ENCODE measurements at places on chromosomes 11 and 22.

DNA sequence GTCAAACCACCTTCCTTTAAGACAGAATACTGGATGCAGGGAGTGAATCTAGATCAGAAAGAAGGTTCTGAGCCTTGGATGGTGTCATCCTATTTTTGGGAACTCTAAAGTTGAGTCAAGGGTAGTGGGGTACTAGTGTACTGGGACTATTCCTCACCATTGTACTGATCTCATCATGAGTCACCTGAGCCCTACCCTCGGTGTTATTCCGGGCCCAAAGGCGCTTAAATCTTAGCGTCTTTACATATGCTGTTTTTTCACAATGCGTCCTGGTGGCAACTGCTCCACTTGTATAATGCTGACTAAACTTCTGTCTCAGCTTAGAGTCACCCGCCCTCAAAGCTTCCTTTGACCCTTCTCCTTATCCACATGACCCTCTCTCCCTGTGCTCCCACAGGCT, 25.3 kb upstream of the PATE1 start:
- DNase-seq: no peak

DNA sequence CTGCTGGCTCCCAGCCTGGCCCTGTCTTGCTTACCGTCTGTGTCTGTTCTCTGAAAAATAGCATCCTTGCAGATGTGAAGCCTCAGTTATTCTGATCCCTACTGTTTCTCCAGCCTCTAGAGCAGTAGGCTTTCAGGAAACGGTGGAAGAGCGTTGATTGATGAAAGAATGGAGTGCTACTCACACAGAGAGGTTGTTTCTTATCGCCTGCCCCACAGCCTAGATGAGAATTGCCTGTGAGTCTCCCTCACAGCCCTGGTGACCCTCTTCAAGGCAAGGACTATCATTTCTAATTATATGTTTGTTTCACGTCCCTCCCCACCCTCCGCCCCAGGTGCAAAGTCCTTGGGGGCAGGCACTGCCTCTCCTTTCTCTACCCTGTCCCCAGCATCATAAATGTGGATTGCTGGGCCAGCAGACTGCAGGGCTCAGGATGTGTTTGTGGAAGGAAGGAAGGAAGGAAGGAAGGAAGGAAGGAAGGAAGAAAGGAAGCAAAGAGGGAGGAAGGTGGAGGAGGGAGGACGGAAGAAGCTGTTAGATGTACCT, 575.3 kb upstream of the B3GAT1 start:
- DNase-seq: no peak

DNA sequence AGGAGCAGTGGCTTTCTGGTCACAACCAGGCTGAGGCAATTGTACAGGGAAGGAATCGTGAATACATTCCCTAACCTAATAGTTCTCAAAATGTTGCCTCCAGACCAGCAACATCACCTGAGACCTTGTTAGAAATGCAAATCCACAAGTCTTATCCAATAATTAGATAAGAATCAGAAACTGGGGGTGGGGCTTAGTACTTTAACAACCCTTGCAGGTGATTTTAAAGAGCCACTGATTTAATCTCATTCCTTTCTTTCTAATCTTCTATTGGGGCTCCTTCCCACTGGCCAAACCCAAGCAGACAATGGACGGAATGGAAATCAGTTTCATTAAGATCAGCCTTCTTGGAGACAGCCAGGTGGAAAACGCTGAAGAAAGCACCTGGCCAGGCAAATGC, 142.4 kb upstream of the DDI1 start:
- DNase-seq: no peak

GRCh38 chr22:37639771-37640590, 512 bp downstream of the SH3BP1 start:
- DNase-seq: peak; percentile 68

DNA sequence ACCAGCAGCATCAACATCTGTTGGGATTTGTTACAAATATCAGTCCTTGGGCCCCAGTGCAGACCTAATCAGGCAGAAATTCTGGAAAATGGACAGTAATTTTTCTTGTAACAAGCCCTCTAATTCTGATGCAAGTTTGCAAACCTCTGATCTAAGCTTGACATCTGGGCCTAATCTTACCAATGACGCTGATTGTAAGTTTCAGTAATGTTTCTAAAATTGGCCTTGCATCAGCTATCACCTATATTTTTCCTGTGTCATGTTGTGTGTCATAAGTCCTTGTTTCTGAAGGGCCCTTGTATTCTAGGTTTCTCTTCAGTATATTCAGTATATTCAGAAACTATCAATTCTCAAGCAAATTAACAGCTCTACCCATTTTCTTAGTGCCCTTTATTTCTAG, 36.4 kb downstream of the ZNF215 start:
- no peak for DNase-seq

- no peak for DNase-seq
These were observed 15.7 kb downstream of the SLN start for GRCh38 chr11:107696140-107696539.

DNA sequence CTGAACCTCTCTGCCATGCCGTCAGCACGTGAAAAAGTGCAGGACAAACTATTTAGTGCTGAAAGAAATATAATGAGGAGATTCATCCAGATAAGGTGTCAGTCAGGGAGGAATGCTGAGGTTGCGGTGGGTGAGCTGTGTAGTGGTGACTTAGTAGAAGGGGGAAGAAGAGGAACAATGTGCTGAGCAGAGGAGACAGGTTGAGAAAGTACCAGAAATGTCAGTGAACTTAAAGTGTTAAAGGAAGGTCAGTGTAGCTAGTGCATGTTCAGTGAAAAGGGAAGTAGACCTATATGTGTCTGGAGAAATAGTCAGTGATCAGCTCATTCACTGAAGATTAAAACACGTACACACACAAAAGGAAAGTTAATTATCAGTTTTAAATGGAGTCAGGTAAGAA, 237.6 kb upstream of the CCDC179 start:
- DNase-seq: no peak
